ENCODE measurements at places on chromosomes 7 and 10. TPM values are rescaled to one million over a fixed set of nuclear protein-coding genes. Genes with fewer than 3 reads are reported as not detected.
A peak's percentile ranks its signal among the peaks of the same experiment; 100 is the strongest.

GRCh38 chr7:117828825-117829224, 44.4 kb downstream of the CTTNBP2 start:
- DNase-seq = no peak
- no peaks in the 10 kb centered on the region for H3K4me1 ChIP-seq
- no peaks in the 10 kb centered on the region for H3K27me3 ChIP-seq
- H3K4me3 ChIP-seq = no peak overlapping the region
- H3K36me3 ChIP-seq = no peaks in the 10 kb centered on the region

DNA sequence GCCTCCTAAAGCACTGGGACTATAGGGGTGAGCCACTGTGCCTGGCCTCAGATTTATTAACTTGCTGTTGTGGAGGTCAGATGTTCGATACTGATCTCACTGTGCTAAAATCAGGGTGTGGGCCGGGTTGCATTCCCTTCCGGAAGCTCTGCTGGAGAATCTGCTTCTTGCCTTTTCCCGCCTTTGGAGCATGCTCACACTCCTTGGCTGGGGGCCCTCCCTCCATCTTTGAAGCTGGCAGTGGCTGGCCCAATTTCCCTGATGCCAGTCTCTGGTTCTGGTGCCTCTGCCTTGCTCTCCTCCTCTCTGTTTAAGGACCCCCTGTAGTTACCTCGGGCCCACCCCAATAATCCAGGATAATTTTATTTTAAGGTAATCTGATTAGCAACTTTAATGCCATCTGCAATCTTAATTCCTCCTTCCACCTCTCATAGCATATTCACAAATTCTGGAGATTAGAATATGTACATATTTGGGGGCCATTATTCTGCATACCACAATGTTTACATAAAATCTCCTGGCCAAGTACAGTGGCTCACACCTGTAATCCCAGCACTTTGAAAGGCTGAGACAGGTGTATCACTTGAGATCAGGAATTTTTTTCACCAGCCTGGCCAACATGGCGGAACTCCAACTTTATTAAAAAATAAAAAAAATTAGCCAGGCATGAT, 7.9 kb upstream of the PITRM1 start:
- H3K27me3 ChIP-seq = no peaks in the 10 kb centered on the region
- no peaks in the 10 kb centered on the region for H3K4me1 ChIP-seq
- H3K27ac ChIP-seq = no peak overlapping the region
- H3K4me3 ChIP-seq = no peak overlapping the region

DNA sequence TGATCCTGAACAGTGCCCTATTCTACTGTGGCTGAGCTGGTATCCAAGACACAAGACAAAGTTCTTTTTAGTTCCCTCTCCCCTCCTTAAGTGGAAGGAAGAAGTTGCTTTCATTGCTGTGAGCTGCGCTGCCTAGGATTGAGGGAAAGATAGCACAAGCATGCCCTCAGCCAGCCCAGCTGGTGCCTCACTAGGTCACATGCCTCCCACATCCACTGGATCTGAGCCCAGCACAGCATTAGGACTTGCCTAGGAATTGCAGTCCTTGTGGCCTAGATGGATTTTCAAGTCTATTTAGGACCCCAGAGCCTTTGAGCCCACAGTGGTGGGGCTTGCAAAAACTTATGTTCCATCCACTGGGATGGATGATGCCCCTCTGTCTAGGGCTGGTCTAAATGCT, 214.2 kb downstream of the ZNF248 start:
- no peaks in the 10 kb centered on the region for H3K27me3 ChIP-seq
- DNase-seq = peak; percentile 81
- H3K4me3 ChIP-seq = no peak overlapping the region
- no peaks in the 10 kb centered on the region for H3K36me3 ChIP-seq

- DNase-seq = no peak
- no peak overlapping the region for H3K4me3 ChIP-seq
- H3K27me3 ChIP-seq = no peaks in the 10 kb centered on the region
- H3K36me3 ChIP-seq = no peaks in the 10 kb centered on the region
- H3K4me1 ChIP-seq = peaks cover 13% of the 10 kb centered on the region
These were observed 25.2 kb downstream of the CDHR3 start for GRCh38 chr7:105988276-105988675.

- DNase-seq = no peak
- H3K4me1 ChIP-seq = no peaks in the 10 kb centered on the region
- H3K27me3 ChIP-seq = no peaks in the 10 kb centered on the region
These were observed 194.0 kb upstream of the VWC2 start for GRCh38 chr7:49579408-49579807.

DNA sequence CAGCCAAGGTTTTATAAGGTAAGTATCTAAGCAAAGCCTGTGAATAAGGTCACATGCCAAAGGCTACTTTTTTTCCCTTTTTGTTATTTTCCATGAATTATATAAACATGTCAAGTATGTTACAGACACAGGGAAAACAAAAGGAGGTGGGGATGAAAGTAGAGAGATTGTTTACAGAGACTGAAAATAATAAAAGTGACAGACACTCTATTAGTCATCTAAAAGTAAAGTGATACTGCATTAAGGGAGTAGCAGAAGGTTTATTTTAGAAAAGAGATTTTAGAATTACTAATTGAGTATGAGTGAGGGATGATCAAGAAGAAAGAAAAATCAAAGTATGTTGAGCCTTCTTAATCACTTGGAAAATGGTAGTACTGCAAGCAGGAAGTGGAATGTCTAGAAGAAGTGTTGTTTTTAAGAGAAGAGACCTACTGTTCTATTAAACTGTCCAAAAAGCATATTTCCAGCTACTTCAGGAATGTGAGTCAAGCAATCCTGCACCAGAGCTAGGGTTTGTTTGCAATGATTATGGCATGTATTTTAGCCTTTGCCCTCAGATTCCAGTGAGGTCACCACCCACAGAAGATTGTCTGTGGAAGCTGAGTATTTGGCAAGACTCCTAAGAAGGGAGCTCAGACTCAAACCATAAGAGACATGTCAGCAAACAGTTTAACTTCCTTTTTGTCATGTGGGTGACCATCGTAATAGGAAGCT, 177.9 kb upstream of the PLXDC2 start:
- no peaks in the 10 kb centered on the region for H3K27me3 ChIP-seq
- H3K36me3 ChIP-seq = no peaks in the 10 kb centered on the region
- peak overlapping the region; percentile 25 for H3K4me3 ChIP-seq
- peak; percentile 43 for DNase-seq

DNA sequence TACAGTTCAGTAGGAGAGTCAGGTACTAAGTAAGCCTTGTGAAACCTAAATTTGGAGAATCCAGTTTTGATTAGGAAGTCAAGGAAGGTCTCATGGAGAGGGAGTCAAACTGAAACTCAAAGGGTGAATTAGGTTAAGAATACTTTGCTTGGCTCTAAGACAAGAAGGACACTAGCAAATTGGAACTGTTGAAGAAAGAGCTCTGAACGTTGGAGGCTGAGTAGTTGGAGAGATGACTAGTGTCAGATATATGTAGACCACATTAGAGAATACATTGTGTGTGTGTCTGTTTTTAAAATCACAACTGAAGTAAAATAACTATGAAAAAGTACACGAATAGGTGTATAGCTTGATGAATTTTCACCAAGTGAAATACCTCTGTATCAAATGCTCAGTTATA, 6.3 kb downstream of the VPS26A start:
- H3K36me3 ChIP-seq = no peaks in the 10 kb centered on the region
- no peak overlapping the region for H3K27ac ChIP-seq
- no peak for DNase-seq
- H3K4me1 ChIP-seq = peaks cover 22% of the 10 kb centered on the region
- no peak overlapping the region for H3K4me3 ChIP-seq
- no peaks in the 10 kb centered on the region for H3K27me3 ChIP-seq

GRCh38 chr7:43487731-43488073, 95.2 kb upstream of the STK17A start:
- no peak for DNase-seq
- no peaks in the 10 kb centered on the region for H3K27me3 ChIP-seq
- no peak overlapping the region for H3K27ac ChIP-seq
- no peak overlapping the region for H3K4me3 ChIP-seq
- H3K4me1 ChIP-seq = no peaks in the 10 kb centered on the region

DNA sequence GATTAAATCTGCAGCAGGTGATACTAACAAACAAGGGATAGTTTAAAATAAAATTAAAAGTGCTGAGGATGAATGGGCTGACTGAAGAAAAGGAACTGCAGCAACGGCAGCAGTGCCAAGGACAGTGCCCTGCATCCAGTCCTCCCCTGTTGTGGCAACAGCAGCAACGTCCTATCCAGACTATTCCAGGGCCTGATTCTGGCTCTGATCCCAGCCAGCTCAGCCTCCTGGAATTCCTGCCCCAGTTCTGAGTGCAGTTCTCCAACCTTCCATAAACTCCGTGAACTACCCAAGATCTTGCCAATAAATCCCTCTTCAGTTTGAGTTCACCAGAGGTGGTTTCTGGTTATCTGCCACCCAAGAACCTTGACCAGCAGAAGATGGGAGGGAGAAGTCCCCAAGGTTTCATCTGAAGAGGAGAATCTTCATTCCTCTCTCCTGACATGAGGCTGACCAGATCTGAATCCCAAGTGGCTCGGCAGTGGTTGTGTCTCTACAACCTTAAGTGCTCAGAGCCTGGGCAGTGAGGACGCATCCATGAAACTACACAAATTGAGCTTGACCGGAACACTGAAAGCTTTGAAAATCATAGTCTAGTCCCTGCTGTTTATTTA, 115.8 kb downstream of the SORBS1 start:
- peaks cover 28% of the 10 kb centered on the region for H3K4me1 ChIP-seq
- DNase-seq = peak; percentile 69

Gene LIPM
- total RNA-seq = not detected

Gene GLI3
- total RNA-seq = 3.8 TPM

Gene HTR7
- total RNA-seq = 8.3 TPM

Gene CLRN3
- total RNA-seq = 0.55 TPM

Gene YWHAG
- total RNA-seq = 80.2 TPM

Data from testis (tissue), 5 donors.